ENCODE measurements at places on chromosomes 1 and 21.

- no peak for DNase-seq
Measured at GRCh38 chr1:29306471-29307140, 70.3 kb downstream of the PTPRU start.

DNA sequence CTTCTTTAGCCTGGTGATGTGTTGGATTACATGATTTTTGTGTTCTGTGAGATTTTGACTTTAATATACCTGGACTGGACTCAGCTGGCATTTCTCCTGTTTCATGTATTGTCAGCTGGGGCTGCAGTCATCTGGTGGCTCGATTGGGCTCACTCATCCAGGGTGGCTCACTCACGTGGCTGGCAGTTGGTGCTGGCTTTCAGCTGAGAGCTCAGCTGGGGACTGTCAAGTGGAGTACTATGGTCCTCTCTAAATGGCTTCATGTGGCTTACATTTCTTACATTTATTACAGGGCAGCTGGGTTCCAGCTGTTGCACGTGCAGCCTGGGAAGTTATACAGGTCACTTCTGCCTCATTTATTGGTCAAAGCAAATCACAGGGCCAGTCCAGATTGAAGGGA, 22.8 kb downstream of the HHAT start:
- DNase-seq: no peak

DNA sequence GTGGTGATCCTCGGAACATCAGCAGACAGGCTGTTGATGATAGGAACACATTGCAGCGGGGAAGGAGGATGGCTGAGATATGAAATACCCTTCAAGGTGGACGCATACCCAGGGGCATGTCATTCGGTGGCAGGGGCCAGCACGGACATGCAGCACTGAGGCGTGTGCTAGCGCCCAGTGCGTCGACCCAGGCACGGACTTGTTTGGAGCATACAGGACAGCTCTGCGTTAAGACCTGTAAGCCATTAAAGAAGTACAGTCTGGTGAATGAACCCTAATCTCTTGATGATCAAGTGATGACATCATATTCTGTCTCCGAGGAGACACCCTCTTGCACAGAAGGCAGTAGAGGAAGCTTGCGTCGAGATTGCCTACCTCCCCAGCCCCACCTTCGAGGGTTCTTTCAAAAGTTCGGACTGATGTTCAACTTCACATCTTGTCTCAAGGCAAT, 63.6 kb upstream of the KIF26B start:
- DNase-seq: no peak

- DNase-seq: no peak
Measured at GRCh38 chr1:5917591-5918274, 74.5 kb downstream of the NPHP4 start.

- no peak for DNase-seq
Measured at GRCh38 chr1:43786960-43787359, 79.6 kb downstream of the ST3GAL3 start.

- no peak for DNase-seq
Measured at GRCh38 chr1:187451238-187451637, 622.5 kb downstream of the PLA2G4A start.

DNA sequence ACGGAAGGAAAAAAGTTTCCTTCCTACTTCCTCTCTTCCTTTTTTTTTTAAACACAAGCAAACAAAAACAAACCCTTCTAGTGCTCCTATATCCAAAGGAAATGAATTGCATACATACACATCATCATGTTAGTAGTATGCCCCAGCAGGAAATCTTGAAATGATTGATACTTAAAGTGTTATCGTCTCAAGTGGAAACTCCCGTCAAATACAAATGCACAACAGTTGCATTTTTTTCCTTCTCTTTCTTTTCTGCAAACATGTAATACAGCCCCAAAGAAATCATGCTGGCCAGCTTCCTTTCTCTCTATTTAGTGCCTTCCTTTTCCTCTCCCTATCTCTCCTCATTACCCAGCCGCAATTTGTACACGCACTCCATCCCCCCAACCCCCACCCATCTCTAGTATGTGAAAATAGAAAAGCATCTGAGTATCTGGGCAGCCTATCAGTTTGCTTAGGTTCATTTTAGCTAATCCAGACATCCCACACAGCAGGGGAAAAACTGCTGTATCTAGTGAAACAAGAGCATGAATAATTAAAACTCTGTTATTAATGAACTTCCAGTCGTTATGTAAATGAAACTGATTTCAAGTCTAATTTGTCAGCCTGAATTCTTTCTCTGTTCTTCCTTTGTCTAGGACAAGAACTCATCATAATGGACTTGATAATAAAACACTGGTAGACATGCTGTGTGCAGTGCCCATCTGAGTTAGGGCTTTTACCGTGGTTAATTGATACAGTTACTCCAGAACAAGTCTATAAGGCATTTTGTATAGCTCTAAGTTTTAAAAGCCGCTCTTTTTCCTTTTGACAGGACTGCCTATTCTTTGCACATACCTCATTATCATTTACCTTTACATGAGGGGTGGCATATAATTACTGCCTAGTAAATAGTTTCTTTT, 336.5 kb upstream of the ADGRL2 start:
- DNase-seq: no peak

GRCh38 chr1:109818271-109818987, 54.7 kb upstream of the EPS8L3 start:
- no peak for DNase-seq

GRCh38 chr1:53617851-53618499, 121.0 kb downstream of the GLIS1 start:
- DNase-seq: no peak

DNA sequence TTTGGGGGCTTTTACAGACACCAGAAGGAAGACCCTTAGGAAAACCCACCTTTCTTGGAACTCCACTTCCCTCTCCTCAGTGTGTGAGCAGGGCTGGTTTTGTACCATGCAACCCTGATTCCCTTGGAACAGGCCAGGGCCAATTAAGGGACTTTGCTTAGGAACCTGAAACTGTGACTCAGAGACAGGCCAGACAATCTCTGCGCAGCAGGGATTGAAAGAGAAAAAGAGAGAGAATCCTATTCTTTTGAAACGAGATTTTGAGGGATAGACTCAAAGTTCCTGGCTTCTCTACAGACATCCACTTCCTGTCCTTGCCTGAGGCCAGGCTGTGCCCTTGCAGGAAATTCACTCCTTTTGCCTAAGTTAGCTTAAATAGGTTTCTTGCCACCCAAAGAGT, 23.1 kb upstream of the C1orf198 start:
- DNase-seq: no peak

DNA sequence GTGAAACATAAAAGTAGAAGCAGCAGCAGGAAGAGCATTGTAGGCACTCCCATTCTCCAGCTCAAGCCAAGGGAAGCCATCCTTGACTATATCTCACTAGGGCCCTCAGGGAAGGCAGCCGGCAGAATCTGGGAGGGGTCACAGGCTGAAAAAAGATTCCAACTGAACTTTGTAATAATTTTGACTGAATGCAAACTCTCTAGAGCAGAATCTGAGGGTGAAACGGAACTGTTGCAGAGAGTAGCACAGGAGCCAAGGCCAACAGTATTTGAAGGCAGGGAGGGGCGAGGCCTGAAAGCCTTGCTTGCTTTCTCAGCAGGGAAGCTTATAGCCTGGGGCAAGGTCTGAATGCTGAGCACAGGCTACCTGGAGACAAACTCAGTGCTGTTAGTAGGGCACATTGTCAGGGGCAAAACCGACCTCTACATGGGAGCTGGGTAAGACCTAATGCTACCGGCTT, 180.6 kb downstream of the COL24A1 start:
- no peak for DNase-seq

GRCh38 chr1:243723458-243724043, 126.5 kb downstream of the AKT3 start:
- peak; percentile 2 for DNase-seq

GRCh38 chr1:19333587-19334354, 21.6 kb downstream of the SLC66A1 start:
- no peak for DNase-seq

DNA sequence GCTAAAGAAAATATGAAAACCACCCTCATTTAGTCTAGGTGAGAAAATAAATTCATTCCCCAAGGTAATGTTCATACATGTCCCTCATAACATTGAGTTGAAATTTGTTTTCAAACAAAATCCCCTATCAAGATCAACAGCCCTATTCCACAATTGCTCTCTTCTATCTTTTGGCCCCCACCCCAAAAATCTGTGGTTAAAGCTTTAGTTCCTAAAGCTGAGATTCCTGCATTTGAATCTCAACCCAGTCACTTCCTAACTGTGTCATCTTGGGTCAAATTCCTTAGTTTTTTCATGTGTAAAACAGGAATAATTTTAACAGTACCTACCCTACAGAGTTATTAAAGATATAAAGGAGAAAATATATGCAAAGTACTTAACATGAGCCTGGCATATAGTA, 22.0 kb downstream of the KIAA0319L start:
- DNase-seq: no peak

DNA sequence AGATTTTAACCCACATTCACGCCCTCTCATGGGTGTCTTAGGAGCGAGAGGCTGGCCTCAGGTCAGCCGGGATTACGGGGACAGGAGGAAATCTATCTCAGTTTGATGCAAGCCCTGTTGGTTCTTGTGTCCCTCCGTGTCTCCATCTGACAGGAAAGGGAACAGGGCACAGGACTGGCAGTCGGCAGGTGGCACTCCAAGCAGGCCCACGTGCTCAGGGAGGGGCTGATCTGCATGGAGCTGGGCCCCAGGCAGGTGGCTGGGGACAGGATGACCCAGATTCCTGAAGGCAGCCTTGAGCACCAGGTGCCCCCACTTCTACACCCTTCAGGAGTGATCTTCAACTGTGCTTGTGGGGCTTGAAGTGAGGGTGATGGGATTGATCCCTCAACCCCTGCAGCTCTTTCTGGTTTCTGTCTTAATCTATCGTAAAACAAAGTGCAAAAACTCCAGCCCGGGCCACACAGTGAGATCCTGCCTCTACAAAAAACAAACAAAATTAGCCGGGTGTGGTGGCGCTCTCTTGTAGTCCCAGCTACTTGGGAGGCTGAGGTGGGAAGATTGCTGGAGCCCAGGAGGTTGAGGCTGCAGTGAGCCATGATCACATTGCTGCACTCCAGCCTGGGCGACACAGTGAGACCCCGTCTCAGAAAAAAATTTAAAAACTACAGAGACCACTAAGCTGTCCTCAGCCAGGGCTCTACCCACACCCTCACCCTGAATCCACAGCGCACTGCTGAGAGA, 8.3 kb downstream of the PLEKHG5 start:
- no peak for DNase-seq

DNA sequence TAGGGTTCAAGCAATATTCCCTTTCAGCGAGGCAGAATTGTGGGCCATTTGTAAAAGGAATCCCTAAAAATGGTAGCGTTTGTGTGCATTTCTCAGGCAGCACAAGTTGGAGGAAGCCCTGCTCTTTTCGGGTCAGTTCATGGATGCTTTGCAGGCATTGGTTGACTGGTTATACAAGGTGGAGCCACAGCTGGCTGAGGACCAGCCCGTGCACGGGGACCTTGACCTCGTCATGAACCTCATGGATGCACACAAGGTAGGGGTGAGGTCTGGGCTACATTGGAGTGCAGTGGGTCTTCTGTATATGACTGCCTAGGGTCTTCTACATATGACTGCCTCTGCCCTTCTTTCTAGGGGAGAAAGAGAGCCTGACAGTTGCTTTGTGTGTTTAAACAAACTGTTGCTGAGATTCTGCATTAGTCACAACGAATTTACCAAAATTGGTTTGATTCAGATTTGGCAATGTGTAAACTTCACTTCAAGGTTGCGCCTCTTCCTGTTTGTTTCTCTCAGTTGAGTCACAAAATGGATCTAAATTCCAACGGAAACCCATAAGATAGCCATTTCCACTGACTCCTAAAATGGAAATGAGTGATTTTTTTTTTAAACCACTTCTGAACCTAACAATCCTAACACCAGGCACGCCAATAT, 40.4 kb upstream of the BMP8A start:
- DNase-seq: no peak

- DNase-seq: no peak
Measured at GRCh38 chr1:5959667-5960230, 32.5 kb downstream of the NPHP4 start.

GRCh38 chr1:84345220-84345619, 43.7 kb downstream of the SAMD13 start:
- no peak for DNase-seq

DNA sequence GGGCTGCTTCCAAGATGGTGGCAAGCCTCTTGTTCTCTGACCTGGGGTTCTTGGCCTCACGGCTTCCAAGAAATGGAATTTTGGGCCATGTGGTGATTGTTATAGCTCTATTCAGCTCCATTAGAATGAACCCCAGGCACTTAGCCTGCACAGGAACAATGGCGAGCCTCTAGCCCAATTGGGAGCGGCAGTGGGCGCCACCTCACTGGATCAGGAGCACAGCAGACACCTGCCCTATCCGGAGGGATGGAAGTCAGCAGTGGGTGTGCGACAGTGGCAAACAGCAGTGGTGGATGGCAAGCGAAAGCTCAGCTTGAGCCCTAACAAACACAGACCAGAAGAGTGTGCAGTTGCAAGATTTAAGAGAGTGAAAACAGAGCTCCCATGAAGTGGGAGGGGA, 230.9 kb downstream of the GPR52 start:
- DNase-seq: no peak

- no peak for DNase-seq
Measured at GRCh38 chr1:86596224-86596623, 49.3 kb downstream of the CLCA4 start.

- peak; percentile 43 for DNase-seq
Measured at GRCh38 chr1:206769304-206769731, 1.3 kb upstream of the IL19 start.

DNA sequence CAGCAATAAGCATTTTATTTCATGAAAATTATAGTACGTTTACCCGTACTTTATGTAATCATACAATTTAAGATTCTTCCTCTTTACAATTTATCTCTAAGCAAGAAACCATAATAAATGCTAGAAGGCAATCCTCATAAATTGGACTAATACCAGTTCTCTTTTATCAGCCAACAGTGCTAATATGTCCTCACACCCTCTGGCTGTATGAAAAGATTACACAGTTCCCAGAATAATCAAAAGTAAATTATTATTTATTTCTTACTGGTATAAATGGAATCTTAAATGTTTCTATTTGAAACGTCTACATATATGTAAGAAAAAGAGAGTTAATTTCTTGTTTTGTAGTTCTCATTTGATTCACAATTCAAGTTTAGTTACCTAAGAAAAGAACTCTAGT, 3.1 kb upstream of the CDKN2C start:
- DNase-seq: no peak

GRCh38 chr1:6467744-6468688, 2.0 kb upstream of the TNFRSF25 start:
- no peak for DNase-seq

DNA sequence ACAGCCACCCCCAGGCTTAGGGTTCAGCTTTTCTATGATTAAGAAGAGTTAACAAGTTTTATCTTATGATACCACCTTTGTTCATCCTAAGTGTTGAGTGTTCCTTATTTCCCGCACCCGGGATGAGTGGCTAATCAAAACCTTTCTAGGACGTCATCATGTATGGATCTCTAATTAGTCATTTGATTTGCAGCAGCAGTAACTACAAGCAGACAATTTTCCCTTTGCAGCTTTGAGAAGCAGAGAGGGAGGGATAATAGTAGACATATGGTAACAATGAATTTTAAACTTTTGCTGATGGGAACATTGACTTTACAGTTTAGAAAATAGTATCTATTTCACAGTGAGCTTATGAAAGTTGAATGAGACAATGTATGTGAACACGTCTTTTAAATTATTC, 30.8 kb upstream of the SLC35F3 start:
- no peak for DNase-seq

GRCh38 chr1:222777977-222778376, 36.9 kb upstream of the DISP1 start:
- no peak for DNase-seq

- no peak for DNase-seq
Measured at GRCh38 chr1:195185321-195185720, 1422.9 kb downstream of the KCNT2 start.

- DNase-seq: no peak
Measured at GRCh38 chr1:201021630-201022492, 1.7 kb downstream of the KIF21B start.
